ENCODE measurements at places on chromosomes 5 and 9.

GRCh38 chr5:72871366-72872024, 55.0 kb downstream of the TNPO1 start:
- DNase-seq = no peak

DNA sequence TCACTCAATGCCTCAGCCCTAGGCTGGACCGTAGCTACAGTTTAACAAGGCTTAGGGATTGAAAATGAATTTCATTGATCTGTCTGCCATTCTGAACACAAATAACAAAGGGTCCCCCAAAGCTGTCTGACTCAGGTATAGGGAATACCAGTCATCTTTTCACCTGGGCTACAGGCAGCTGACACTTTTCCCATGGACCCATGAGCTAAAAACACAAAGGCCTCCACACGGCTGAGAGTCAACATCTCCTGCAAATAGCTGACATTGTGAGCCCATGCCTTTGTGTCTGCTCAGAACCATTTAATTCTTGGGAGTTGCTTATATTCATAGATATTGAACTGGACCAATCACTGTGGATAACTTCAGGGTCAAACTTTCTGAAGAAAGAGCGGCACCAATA, 121.1 kb upstream of the SLIT3 start:
- DNase-seq = no peak

GRCh38 chr9:78383130-78383529, 86.2 kb downstream of the PSAT1 start:
- DNase-seq = no peak

GRCh38 chr9:70654144-70654543, 239.7 kb upstream of the KLF9 start:
- DNase-seq = no peak

DNA sequence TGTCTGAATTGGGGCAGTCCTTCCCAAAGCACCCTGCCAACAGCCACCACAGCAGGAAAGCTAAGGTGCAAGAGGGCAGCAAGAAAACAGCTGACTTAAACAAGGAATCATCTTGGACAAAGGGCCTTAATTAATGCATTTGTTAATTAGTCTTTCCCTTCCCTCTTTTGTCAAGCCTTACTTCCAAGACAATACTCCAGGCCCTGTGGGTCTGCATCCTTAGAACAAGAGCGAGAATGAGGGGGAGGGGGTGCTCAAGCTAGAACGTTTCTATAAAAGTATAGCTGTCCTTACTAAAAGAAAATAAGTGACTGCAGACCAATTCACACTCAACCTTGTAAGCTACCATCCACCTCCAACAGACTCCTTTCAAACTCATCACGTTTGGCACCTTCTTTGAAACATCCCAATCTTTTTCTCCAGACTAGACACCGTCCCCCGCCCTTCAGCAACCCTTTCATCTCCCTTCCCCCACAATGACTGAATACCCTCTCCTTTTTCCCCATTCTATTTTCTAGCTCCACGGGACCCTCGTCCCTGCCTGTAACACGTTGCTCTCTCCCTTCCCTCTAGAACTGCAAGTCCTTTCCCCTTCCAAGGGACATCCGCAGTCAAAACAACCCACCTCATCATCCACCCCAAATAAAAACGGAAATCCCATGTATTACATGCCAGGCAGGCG, 85.7 kb upstream of the RNF38 start:
- no peak for DNase-seq

DNA sequence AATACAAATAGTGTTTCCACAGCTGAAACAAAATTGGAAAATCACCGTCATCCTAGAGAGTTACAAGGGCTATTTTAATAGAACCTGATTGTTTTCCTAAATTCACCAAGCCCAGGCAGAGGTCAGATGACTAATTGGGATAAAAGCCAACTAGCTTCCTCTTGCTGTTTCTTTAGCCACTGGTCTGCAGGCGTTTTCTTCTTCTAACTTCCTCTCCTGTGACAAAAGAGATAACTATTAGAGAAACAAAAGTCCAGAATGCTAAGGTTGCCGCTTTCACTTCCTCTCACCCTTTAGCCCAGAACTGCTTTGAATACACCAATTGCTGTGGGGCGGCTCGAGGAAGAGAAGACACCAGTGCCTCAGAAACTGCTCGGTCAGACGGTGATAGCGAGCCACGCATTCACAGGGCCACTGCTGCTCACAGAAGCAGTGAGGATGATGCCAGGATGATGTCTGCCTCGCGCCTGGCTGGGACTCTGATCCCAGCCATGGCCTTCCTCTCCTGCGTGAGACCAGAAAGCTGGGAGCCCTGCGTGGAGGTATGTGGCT, at the start of gene TLR4:
Gene TLR4 (plus strand): TSS at position 380 of the 552 bp plus-strand sequence. CDS start 70 bp downstream, at position 450.
- peak; percentile 74 for DNase-seq

DNA sequence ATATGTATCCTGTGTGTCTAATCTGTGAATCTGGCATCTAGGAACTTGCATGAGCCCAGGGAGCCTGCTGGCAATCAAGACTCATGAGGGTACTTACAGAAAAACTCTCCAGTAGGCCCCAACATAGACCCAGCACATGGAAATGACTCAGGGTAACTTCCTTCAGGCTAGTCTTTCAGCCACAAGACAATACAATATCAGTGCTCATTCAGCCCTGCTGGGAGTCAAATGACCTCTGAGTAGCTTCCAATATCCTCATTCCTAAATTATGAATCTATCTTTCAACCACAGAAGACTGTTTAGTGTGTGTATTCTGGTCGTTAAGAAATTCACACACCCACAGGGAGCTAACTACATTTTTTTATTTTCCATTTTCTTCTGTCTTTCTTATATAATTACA, 1273.0 kb downstream of the EFNA5 start:
- DNase-seq = peak; percentile 35

GRCh38 chr9:14238079-14238478, 75.9 kb downstream of the NFIB start:
- peak; percentile 52 for DNase-seq

GRCh38 chr9:113461285-113461684, 2.2 kb upstream of the RGS3 start:
- no peak for DNase-seq

GRCh38 chr9:136686534-136686793, 793 bp downstream of the AGPAT2 start:
- DNase-seq = no peak

DNA sequence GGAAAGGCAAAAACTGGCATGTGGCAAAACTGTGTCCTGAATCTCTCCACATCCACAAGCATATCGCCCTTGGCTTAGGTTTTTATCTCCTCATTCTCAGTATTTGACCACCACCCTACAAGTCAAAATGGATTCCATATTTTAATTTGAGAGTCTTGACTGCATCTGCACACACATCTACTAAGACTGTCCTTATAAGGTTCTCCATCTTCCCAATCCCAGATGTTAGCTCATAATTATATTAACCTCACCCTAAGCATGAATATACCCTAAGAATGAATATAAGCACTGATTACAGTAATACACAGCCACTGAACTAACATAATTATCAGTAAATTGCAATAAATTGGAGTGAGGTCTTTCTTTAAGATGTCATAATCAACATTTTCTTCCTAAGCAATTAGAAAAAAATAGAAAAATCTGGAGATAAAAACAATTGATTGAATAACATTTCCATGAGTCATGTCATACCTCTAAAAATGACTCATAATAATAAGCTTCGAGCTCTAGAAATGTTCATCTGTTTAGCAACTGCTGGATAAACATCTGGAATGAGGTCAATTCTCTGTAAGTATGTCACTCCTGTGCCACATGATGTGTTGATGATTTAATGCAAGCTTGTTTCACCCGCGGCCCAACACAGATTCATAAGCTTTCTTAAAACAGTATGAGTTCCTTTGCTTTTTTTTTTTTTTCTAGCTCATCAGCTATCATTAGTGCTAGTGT, 39.9 kb upstream of the PAM start:
- DNase-seq = peak; percentile 27

DNA sequence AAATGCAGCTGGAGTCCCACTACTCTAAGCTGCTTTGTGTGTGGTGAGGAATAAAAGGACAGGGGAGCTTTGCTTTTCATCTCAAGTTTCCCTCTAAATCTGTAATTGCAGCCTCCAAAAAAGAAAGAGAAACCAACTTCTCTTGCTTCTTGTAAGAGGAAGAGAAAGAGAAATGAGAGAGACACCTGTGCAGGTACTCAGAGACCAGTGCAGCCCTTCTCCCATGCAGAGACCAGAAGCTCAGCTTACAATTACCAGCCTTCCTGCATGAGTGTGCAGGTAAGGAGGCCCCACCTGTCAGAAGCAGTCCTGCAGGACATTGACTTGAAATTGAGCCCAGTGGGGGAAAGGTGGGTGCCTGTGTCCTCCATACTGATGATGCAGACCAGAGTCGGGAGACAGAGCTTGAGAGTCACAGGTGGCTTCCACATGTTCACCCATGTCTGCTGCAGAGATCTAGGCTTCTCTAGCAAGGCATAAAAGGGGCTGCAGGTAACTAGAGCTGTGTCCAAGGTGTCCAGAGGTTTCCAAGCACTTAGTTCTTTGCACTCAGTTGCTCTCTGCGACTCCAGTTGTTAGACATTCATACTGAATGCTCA, 15.3 kb upstream of the MED10 start:
- DNase-seq = no peak
